ENCODE measurements at places on chromosomes 2 and 18.

DNA sequence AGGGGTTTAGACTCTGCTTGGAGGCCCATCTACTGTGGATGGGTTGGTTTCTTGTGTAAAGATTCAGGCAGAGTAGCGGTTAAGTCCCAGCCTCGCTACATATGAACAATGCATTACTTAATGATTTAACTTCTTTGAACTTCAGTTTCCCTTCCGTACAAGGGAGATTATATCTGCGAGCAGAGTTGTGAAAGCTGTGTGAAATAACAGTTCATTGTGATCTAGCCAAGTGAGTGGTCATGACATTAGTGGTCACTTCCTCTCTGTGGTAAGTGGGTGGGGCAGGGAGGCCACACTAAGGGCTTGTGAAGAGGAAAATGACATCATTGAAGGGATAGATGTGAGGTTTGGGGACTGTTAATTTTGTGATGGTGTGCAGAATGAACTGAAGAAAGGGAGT, 14.1 kb upstream of the MEX3C start:
- DNase-seq, result no peak

- DNase-seq, result no peak
Observed at GRCh38 chr2:69456950-69457445, 19.8 kb upstream of the NFU1 start.

DNA sequence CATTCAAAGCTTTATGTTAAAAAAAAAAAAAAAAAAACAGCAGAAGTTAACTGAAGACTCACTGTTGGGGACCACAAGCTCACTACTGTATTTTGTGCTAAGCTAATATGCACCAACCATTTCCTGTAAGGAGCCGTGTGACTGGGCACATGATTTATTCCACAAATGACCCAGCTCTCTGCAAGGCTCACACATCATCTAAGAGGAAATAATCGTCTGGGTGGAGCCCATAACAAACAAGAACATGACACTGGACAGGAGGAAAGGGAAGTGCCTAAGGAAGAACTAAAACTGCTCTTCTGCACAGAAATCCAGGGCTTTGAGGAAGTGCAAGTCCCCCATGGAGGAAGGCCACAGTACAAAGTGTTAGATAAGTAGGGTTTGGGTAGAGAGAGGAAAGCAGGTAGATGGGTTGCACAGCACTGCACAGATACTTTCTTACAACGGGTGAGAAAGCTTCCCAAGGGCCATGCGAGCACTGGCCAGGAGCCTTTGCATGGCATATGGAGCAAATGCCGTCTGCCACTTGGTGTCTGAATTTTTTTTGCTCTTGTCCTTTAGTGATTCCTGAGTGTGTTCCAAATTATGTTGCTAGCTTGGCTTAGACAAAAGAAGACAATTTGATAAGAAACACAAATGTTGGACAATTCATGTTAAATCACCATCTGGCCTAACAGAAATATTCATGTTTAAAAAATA, 24.4 kb downstream of the NFE2L2 start:
- no peak for DNase-seq

DNA sequence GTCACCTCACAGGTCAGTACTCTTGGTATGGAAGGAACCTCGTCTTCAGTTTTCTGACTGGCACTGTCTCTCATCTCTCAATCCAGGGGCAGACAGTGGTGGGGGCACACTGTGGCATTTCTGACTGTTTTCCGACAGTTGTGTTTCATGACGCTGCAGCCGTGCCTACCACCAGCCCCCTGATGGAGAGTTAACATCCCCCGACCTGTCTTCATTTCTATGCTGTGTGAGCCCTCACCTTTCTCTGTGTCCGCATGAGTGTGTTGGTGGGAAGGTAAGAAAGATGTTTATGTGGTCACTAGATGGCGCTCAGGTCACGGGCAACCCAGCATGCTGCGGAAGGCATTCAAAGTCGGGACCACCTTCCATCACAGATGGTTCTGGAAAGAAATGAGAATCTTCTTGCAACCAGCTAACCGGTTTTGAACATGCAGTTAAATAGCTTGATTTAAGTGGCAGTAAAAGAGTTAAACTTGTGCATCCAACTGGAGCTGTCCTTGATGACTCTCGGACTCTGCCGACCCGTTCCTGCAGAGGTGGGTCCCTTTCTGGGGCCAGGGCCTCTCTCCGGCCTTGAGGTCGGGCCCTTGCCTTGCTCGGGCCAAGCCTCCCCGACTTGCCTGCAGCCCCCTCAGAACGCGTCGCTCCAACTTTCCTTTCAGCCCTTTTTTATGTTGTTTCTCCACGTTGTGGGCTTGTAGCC, 92.4 kb downstream of the DYSF start:
- DNase-seq, result peak; percentile 24

- DNase-seq, result no peak
Observed at GRCh38 chr2:162198239-162198638, 45.0 kb downstream of the FAP start.

- DNase-seq, result no peak
Observed at GRCh38 chr2:118473241-118473640, 374.2 kb downstream of the EN1 start.
